Endothelial cell (in vitro differentiated cells): ENCODE measurements at places on chromosomes 7 and 10. TPM values are rescaled to one million over a fixed set of nuclear protein-coding genes. Genes with fewer than 3 reads are reported as not detected.

RFC2 gene
- total RNA-seq, result 38.8 TPM

LRRD1 gene
- total RNA-seq, result 0.59 TPM

INSYN2A gene
- 1.7 TPM for total RNA-seq

TUBAL3 gene
- not detected for total RNA-seq

ELN gene
- 44.8 TPM for total RNA-seq

SORCS1 gene
- total RNA-seq, result 0.56 TPM

LMOD2 gene
- not detected for total RNA-seq

TRIL gene
- total RNA-seq, result 0.23 TPM

TFPI2 gene
- 1.9 TPM for total RNA-seq

TSPAN15 gene
- total RNA-seq, result 195 TPM

TACC2 gene
- total RNA-seq, result 32.2 TPM

DNA sequence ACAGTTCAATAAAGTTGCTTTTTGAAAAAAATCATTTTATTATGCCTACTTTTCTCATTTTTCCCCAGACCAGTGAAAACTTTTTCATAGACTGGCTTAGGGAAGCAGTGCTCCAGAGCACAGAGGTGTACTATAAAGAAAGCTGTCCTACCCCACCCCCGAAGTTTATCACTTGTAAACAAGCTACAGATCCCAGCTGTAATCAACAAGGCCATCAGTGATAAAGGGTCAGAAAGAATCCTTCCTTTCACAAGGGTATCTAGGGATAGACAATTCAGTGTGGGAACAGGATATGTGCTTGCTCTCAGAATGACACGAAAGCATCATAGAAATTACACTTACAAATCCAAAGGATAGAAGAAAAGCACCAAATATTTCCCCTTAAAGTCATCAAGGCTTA, 4.5 kb downstream of the PRDX3 start:
- DNase-seq, result no peak

DNA sequence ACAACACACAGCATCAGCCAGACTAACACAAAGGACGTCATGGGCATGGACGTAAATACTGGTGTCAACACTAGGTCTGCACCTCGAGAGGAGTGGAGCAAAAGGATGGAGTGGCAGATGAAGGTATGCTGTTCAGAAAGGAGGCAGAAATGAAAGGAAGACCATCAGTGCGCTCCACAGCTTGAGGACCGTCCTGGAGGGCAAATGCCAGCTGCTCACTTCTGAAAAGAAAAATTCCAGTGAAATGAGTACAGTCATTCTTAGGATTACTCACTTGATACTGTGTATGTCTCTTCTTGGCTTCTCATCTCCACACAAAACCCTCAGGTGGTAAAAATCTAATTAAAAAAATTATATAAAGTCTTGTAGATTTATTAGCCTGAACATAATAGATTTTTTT, 44.8 kb downstream of the EGFR start:
- no peak for DNase-seq

DNA sequence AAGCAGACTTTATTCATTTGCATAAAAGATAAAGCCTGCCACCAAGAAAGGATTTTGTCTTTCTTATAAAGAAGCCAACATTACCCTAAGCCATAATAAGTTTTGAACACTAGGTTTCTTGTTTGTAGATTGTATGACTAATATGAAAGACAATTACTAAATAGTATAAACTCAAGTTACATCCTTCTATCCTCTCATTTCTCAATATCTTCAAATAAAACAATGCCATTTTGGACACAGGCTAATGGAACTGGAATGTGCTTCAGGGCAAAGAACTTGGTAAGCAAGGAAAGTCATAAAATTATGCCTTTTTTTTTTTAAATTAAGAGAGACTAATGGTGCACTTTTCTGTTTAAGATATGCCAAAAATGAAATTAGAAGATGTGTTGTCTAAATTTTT, 137.7 kb downstream of the DKK1 start:
- no peak for DNase-seq

DNA sequence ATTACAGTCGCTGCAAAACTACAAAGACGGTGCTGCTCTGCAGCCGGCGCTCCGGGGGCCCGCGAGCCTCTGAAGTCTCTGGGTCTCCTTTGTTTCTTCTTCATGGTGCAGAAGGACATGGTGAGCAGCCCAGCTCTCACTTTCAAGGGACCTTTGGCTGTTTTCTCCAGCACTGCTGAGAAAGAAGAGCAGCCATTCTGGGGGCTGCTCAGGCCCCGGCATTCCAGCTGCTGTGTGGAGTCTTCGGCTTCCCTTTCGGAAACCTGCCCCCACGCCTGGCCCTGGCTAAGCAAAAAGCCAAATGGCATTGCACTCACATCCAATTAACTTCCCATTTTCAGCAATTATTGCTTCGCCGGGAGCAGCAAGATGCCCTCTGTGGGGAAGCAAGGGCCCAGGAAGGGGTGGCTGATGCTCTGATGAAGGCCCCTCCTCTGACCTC, 555.7 kb downstream of the PTPRN2 start:
- no peak for DNase-seq

DNA sequence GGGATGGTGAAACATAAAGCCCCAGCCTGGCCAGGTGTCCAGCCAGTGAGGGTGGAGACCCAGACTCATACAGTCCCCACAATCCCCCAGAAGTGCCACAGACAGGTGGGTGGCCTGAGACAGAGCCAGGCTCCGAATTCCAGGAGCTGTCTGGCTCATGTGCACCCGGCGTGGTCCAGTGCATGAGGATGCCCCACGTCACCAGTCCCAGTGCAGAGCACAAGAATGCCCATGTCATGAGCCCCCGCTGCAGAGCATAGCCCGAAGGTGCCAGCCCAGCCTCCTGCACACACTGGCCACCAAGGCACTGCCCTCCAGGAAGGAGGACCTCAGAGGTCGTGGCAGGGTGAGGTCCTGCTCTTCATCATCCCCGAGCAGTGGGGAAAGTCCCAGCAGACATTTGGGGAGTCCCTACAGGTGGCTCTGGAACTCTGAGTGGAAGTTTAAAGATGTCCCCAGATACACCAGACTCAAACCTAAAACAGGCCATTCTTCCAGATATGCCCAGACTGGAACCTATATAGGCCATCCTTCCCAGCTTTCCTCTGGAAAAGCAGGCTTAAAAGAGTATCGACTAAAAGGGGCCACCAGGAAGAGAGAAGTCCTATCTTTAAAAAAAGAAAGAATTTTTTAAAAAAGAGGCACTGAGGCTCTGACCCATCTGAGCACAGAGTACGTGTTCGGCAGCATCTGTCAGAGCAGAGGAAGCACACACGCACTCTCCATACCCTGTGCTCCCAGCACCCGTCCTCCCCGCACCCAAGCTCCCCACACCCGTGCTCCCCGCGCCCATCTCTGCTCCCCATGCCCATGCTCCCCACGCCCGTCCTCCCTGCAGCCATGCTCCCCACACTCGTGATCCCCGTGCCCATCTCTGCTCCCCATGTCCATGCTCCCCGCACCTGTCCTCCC, 11.5 kb downstream of the DIP2C start:
- DNase-seq, result no peak

DNA sequence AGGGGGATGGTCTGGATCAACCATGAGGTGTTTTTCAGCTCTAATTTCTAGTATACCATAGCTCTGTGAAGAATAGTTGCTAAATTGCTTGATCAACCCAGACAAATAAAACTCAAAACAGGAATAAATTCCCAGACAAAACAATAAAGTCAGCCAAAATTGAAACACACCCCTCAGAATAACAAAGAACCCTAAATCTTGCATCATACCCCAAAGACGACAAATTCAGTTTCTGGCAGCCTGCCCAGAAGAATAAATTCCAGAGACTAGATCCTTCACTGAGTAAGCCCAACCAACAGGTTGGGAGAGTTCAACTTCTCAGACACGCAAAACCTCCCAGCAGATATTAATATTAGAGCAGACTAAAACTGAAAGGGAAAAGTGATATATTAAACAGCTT, 11.2 kb upstream of the SEM1 start:
- DNase-seq, result no peak

DNA sequence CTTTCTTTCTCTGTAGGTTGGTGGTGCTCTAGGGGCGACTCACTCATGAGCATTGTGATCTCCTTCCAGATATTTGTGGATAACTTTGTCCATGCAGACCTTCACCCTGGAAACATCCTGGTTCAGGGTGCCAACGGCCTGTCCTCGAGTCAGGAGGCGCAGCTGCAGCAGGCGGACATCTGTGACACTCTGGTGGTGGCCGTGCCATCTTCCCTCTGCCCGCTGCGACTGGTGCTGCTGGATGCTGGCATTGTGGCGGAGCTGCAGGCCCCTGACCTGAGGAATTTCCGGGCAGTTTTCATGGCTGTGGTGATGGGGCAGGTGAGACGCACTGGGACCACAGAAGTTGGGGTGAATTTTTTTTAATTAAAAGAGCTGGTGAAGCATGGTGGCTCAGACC, 9.6 kb upstream of the NDUFB2 start:
- no peak for DNase-seq

GRCh38 chr7:130904031-130904757, 170.2 kb upstream of the KLF14 start:
- DNase-seq, result no peak

DNA sequence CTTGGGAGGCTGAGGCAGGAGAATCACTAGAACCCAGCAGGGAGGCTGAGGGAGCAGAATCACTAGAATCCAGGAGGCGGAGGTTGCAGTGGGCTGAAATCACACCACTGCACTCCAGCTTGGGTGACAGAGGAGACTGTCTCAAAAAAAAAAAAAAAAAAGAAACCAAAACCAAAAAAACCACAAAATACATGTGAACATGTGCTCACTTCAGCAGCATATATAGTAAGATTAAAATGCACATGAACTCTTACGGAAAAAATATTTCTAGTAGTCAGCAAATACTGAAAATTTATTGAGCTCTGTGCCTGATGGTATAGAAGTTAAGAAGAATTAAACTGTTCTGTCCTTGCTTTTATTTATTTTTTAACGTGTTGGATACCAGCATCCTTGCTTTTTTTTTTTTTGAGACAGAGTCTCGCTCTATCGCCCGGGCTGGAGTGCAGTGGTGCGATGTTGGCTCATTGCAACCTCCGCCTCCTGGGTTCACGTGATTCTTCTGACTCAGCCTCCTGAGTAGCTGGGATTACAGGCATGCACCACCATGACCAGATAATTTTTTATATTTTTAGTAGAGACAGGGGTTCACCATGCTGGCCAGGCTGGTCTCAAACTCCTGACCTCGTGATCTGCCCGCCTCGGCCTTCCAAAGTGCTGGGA, 9.6 kb upstream of the ZNF487 start:
- DNase-seq, result no peak

DNA sequence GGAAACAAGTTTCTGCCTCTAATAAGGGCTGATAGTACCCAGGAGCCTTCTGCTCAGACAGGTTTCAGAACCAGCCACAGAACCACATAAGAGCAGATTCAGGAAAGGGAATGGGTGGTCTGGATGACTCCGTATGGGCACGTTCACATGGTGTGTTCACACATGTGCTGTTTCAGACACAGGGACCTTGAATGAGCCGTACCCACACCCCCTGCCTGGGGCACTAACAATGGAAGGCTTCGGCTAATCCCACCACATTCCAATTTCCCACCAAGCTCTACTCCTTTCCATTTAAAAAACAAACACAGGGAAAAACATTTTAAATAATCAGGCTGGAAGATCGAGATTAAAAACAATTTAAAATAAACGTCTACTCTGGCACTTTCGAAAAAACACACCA, 217.3 kb downstream of the GRID1 start:
- no peak for DNase-seq

DNA sequence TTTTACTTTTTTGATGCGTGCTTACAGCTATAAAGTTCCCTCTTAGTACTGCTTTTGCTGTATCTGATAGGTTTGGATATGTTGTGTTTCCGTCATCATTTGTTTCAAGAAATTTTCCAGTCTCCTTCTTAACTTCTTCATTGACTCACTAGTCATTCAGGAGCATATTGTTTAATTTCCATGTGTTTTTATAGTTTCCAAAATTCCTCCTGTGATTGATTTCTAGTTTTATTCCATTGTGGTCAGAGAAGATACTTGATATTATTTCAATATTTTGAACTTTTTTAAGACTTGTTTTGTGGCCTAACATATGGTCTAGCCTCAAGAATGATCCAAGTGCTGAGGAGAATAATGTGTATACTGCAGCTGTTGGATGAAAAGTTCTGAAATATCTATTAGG, 75.5 kb upstream of the CREB5 start:
- no peak for DNase-seq

- DNase-seq, result no peak
Measured at GRCh38 chr7:98840722-98841121, 29.1 kb downstream of the TMEM130 start.

DNA sequence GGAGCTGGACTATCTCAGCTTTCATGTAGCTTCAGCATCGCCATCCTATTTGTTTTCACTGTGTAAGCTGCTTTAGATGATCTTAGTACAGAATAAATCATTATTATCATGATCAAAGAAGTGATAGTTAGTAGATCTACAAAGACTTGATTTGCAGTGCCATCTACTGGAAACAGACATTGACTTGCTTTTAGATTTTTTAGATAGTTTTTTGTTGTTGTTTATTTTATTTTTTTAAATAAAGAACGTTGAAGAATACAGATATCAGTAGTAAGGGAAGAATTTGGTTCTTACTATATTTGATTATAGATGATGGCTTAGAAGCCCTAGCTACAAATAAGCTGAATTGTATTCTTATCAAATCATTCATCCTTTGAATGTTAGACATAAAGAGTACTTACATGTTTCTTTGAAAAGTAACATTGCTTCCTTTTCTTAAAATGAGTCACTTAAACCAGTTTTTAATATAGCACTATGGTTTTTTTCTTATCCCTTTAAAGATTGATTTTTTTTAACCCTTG, 6.3 kb upstream of the SFMBT2 start:
- no peak for DNase-seq

DNA sequence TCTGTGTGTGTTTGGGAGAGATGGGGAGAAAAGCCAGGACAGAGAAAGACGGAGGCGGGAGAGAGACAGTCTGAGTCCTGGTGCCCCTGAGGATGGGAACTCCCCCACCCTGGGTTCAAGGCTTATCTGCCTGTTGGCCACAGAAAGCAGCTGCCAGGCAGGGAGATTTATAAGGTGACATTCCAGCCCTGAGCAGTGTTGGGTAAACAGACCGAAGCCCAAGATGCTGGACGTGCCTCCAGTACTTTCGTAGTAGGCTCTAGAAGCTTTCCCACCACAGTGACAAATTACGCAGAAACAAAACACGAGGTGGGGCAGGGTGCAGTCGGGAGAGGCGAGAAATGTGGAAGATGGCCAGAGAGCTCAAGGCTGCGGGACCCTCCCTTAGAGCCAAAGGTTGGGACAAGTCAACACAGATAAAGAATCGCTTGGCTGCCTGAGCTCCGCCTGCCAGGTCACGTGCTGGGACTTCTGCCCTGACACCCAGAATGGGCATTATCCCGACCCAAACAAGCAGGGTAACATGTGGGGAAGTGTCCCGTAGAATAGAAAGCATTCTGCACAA, 41.1 kb downstream of the CCDC3 start:
- no peak for DNase-seq

- no peak for DNase-seq
Measured at GRCh38 chr7:40918701-40919271, 784.0 kb downstream of the SUGCT start.
